Central memory CD4-positive, alpha-beta T cell (primary cell): ENCODE measurements at places on chromosomes 12 and 14.

DNA sequence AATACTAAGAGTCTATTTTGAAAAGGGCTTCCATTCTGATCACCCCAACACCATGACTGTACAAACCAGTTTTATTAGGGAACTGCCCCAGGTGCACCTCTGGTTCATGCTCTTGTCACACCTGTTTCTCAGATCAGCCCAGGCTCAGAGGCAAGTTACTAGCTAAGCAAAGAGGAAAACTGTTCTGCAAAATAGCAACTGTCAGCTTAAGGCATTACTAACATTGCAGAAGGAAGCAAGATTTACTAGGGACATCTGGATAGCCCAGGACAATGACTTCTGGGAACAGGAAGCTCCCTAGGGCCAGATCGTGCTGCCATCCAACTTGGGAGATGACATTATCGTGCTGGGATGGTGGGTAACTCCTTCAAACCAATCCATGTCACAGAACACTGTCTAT is 30.1 kb downstream of the ANAPC7 start:
- no peak for DNase-seq

GRCh38 chr12:79156846-79157463 is 292.4 kb downstream of the SYT1 start:
- DNase-seq = no peak

DNA sequence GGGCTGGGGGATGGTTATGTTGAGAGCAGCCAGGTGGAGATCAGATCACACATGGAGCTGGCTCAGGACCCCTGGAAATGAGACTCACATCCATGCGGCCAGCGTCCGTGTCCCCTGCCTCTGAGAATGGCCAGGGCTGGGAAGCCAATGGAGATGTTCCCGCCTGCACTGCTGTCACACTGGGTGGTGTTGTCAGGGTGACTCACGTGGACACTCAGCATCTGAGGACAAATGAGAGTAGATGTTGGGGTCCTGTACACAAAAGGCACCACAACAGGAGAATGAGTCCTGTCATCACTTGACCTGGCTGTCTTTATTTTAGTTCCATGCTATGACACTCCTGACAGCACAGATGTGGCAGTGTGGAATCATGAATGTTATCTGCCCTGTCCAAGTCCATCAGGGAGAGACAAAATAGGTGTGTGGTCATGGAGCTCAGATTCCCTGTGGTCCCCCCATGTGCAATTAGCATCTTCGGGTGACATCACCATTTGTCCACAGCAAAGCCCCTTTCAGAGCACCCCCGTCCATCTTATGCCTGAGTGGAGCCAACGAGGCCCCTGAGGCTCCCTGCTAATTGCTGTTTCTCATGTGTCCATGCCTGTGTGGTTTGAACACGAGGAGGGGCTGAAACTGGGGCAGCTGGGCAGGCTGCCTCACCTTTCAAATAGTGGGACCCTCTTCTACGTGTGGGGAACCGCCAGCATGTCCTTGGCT is 393.5 kb downstream of the AACS start:
- DNase-seq = no peak

DNA sequence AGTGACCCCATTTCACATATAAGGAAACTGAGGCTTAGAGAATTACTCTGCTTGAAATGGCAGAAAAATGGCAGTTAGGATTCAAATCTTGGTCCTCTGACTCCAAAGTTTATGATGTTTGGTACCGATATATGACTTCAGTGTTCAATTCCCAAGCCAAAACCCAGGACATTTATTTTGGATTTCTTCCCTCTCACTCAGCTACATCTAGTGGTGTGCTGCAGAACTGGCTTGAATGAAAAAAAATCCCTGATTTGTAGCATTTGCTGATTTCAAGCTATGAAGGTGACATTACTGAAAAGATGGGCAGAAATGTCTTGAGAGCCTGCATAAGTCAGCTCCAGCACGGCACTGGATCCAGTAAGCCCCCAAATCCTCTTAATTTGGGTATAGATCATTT is 106.4 kb downstream of the EFCAB11 start:
- no peak for DNase-seq

DNA sequence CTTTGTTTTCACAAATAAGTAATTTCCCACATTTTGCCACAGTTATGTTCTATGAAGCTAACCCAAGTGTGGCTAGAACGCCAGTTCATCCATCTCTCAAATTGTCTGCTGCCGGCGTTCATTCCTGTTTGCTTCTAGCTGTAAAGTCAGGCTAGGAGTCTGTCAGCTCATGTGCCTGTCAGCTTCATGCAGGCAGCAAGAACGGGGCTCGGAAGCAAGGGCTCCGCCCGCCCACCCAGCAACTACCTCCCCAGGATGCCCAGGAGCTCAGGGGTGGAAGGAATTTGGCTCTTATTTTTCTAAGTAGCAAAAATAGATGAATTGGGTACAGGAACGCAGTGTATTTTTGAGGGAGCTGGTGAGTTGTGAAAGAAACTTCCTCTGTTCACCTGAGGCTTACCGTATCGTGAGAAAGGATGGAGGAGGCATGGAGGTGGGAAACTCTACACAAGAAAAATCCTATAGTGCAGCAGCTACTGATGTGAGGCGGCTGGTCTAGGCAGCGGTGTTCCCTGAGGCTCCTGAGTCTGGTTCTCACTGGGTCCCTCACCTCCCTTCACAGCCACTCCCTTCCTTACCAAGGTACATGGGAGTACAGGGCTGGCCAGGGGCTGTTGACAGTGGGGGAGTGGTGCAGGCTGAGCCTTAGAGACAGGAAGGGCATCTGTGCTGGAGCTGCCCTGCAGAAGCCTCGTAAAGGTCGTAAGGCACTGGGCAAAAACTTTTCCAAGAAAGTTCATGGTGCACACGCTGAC is 54.5 kb upstream of the AMN start:
- no peak for DNase-seq

DNA sequence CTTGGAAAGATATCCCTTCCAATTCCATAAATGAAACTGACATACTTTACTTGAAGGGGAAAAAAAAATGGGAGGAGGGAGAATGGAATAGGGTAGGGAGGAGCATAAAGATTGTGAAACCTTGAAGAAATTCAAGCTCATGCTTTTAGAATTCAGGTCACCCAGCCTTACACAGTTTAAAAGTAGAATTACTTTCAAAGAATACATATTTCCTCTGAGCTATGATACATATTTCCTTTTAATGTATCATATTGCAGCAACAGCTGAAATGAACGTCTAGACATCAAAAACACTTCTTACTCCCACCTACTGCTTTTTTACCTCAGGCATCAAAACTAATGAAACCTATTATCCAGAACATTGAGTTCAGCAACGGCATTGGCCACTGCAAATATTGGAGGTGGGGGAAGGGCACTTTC is 156.0 kb downstream of the MED13L start:
- DNase-seq = no peak

DNA sequence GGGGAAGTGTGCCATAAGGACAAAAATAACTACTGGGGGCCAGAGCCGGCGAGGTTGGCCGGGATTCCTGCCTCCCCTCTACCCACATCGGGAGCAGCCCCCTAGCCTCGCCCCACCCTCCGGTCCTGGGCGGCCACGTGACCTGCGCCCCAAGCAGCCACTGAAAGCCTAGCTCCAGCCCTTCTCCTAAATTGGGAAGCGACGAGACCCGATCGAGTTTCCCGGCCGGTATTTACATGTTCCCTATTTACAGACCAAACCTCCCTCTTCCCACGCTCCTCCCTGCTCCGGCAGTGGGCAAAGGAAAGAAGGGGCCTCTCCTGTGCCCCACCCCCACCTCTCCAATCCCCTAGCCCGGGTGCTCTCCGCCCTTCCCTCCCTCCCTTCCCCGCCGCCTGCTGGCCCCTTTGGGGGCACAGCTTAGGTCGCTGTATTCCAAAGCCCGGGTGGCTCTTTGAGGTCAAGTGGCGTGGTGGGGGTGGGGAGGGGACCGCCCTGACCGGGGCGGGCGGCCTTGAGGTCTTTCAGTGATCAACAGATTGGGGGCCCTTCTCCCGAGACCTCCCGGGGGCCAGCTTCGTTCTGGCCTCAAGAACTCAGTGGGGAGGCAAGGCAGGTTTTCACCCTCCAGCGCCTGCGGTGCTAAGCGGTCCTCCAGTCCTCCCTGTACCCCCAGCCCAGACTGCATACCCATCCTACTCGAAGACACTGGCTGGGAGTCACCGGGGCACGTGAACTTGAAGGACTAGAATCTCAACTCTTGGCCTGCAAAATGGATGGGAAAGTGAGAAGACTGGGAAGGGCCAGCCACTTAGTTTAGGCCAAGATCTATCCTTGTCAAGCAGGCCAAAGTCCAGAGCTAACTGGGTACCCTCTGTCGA is 6.3 kb upstream of the CTDSP2 start:
- DNase-seq = no peak

DNA sequence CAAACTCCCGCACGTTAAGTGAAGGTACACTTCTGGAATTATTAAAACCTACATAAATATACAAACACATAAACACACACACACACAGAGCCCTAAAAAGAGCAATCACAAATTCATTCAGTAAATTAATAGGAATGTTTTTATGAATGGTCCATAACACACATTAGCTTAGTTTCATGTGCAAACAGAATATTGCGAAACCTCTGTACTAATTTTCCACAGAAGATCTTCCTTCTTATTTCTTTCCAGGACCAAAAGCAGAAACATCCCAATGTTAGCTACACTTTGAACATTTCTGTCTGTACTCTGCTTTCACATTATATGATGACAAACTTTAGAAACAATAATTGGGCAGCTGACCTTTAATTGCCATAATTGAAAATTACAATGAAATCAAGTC is 101.6 kb downstream of the SOX5 start:
- DNase-seq = no peak

DNA sequence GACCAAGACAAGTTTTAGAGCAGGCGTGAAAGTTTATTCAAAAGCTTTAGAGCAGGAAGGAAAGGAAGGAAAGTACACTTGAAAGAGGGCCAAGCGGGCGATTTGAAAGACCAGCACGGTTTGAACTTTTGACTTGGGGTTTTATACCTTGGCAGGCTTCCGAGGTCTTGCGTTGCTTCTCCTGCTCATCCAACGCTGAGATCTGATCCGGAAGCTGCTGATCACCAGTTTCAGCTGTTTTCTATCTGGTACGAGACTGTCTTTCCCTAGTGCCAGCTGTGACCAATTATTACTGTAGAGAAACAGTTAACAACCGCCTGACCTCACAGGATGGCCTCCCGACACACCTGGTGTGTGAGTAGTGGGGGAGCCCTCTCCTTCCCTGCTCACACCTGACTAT is 20.6 kb upstream of the SNRPF start:
- DNase-seq = no peak

- DNase-seq = no peak
Observed at GRCh38 chr14:49546766-49547165, 39.4 kb downstream of the RPS29 start.

GRCh38 chr12:74915718-74916117 is 293.9 kb downstream of the KCNC2 start:
- DNase-seq = no peak

- DNase-seq = no peak
Observed at GRCh38 chr12:26823390-26823789, 9.6 kb downstream of the ITPR2 start.

DNA sequence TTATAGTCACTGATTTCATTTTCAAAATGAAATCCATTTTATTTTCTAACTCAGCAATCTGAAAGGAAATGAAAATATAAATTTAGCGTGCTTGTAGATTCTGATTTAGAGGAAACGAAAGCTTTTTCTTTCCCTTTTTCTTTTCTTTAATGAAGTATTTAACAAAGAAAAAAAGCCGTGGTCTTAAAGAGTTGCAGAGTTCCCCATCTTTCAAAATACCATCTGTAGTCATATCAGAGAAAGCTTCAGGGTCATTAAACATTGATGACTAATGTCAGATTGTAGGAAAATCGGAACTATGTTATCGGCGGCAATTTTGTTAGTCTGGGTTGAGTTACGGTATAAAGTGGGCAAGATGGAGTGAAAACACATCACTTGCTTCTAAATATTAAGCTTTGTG is 32.3 kb downstream of the DRAM1 start:
- DNase-seq = no peak

- peak; percentile 71 for DNase-seq
Observed at GRCh38 chr12:108629824-108630476, 3.7 kb downstream of the SELPLG start.

DNA sequence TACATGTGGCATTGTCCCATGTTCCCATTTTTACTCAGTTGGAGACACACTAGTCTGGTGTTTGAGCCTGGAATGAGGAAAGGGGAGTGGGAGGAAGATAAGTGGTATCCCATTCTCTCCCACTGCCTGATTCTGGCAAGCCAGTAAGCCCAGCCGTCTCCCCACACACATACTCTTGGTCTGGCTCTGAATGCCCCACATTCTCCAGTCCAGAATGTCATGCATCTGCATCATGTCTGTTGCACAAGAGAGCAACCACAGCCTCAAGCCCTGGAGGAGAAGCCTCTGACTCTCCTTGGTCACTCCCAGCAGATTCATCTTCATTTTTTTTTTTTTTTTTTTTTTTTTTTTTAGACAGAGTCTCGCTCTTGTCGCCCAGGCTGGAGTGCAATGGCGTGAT is 48.0 kb downstream of the DRAM1 start:
- DNase-seq = no peak

DNA sequence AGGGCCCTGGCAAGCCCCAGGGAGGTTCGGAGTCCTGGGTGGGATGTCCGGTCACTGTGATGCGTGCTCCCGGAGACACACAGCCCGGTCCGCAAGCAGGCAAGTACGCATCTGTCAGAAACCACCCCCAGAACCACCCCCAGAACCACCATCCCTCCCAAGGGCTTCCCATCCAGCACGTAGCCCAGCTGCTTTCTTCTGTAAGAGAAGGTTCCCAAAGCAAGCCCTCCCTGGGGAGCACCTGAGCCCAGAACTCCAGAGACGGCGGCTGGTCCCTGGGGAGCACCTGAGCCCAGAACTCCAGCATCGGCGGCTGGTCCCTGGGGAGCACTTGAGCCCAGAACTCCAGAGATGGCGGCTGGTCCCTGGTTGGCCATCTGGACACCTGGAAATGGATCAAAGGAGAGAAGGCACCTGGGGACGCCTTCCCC is 2.6 kb upstream of the FBRSL1 start:
- DNase-seq = no peak

DNA sequence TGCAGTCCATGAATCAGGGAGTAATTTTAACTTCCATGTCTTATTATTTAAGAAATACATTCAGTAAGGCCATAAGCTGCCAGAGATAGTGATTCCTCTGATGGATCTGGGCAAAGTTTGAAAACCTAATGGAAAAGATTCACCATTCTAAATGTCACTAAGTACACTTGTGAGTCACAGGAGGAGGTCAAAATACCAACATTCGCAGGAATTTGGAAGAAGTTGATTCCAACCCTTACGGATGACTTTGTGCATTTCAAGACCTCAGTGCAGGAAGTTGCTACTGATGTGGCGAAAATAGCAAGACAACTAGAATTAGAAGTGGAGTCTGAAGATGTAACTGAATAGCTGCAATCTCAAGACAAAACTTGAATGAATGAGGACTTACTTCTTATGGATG is 69.8 kb downstream of the OSBPL8 start:
- no peak for DNase-seq
